Activated CD4-positive, alpha-beta T cell treated with anti-CD3 and anti-CD28 coated beads for 36 hours (primary cell): ENCODE measurements at places on chromosomes 7 and 10. TPM values are rescaled to one million over a fixed set of nuclear protein-coding genes. Genes with fewer than 3 reads are reported as not detected.

Gene BHLHA15
- 0.47 TPM for total RNA-seq

Gene LRRTM3
- not detected for total RNA-seq

Gene C10orf105
- 0.34 TPM for total RNA-seq

Gene CDNF
- 2.7 TPM for total RNA-seq

Gene SPACDR
- total RNA-seq: 3.5 TPM

Gene SPOCK2
- 165 TPM for total RNA-seq

Gene SUGCT
- total RNA-seq: 1.2 TPM

Gene INPP5A
- total RNA-seq: 8.1 TPM

Gene NPSR1
- not detected for total RNA-seq

Gene STRIP2
- 41.3 TPM for total RNA-seq

Gene CASD1
- total RNA-seq: 11.2 TPM

Gene CSGALNACT2
- 19.5 TPM for total RNA-seq

Gene EMX2
- total RNA-seq: not detected

Gene CALHM1
- total RNA-seq: not detected

Gene TDRD1
- total RNA-seq: 0.21 TPM
